ENCODE measurements at places on chromosomes 6 and 20.

- DNase-seq, result no peak
Measured at GRCh38 chr6:2768696-2769095, 3.5 kb downstream of the WRNIP1 start.

DNA sequence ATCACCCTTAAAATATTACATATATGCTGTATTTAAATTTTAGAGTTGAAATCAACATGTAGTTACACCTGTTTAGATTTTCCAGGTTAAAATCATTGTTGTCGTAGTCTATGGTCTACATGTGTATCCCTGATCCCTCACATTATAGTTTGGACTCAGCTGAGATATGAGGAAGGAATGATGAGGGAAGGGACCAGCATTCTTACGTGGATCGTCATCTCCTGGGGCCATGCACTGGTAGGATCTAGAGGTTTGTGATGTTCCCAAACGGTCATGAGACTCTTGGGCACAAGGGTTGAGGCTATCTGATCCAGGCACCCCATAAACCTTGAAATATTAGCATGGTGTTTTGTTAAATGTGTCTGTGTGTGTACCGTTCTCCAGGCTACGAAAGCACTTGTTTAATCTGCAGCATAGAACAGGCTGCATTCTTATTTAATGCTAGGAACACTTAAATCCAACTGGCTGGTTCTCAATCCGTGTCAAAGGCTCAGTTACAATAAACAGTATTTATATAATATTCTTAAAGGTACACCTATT lies 55.4 kb downstream of the IPCEF1 start:
- no peak for DNase-seq

DNA sequence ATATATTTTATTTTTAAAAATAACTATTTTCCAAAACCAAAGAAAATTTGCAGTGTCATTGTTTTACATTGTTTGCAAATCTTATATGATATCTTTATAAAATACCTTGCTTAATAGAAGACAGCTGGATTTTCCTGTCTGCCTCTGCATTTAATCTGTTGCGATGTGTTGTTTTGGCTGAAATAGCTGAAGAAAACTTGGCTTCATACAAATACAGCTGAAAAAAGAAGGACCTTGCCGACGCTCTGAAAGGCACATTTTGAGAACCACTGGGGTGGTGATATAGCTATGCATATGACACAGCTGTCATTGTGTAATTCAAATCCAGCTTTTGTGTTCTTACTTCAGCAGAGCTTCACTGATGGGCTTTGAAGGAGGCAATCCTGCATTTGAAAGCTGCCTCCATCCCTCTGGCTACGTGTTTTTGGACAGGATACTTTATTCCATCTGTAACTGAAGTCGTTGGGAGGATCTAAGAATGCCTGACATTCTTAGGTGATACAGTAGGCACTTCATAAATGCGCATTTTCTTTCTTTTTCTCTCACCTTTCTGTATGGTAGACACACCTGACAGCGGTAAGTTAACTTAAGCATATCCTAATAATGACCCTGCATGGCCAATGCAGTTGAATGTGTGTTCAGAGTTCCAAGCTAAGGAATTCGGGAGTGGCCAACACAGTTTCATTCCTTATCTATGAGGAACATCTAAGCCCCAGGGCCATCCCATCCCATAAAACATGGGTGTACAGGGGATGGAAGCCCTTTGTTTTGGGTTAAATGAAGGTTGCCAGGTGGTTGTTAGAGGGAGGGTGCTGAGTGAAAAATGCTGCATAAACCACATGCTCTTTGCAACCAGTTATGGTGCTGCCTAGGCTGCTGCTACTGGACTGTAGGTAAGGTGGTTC lies 213.0 kb downstream of the TFAP2A start:
- no peak for DNase-seq

- DNase-seq, result no peak
Measured at GRCh38 chr20:2462484-2462883, 8.1 kb downstream of the SNRPB start.

- DNase-seq, result no peak
Measured at GRCh38 chr20:59774204-59774641, 159.2 kb downstream of the SYCP2 start.

DNA sequence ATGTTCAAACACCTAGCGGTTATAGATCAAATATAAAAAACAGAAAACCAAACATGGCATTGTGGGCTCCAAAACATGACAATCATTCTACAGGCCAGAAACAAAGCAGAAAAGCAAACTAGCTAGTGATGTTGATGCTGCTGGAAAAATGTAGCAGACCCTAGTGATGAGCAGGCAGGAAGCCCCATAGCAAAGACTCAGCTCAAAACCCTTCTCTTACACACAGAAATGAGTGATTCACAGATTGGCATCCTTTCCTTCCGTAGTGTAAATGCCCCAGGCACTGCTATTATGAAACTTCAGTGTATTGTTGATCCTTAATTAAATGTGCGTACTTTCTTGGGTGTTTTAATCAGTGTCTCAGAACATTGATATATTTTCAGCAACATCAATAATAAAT lies 425.1 kb downstream of the UTRN start:
- DNase-seq, result no peak

All from activated T-helper 1 cell treated with anti-CD3 and anti-CD28 coated beads, Interleukin-2, amount 50 U/mL, for 16 hours (primary cell).